ENCODE measurements at places on chromosomes 1 and 21. TPM values are rescaled to one million over a fixed set of nuclear protein-coding genes. Genes with fewer than 3 reads are reported as not detected.
A peak's percentile ranks its signal among the peaks of the same experiment; 100 is the strongest.

The FCN3 gene
- total RNA-seq: 46.0 TPM

The GIPC2 gene
- total RNA-seq: 1.8 TPM

The LCE3D gene
- total RNA-seq: not detected

DNA sequence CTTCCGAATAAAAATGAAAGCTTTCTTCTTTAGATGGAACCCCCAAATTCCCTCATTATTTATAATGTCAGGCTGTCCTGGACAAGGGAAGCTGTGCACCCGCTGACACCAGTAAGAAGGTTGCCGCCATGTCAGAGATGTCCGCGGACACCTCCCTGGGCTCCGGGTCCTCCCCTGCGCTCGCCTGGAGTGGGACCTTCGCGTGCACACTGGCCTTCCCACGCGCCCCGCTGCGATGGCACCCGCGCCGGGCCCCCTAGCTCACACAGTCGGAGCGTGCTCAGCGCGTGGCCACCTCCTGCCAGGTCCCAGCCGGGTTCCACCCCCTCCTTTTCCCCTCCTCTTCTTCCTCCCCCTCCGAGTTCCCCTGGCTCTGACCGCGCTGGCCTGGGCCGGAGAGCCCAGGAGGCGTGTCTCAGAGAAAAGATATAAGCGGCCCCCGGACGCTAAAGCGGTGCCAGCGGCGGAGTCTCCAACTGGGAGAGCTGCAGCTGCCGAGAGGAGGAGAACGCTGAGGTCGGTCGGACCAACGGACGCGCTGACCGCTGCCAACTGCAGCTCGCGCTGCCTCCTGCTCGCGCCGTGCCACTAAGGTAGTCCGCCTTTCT is at the start of gene G0S2:
TSS of gene G0S2 (plus strand) at position 456 of the 608 bp plus-strand sequence. CDS start 273 bp downstream, outside the sequence.
- DNase-seq: peak; percentile 87

The AIM2 gene
- total RNA-seq: 0.23 TPM

- DNase-seq: no peak
Observed at GRCh38 chr1:26114165-26114927, 2.7 kb downstream of the PDIK1L start.
